ENCODE measurements at places on chromosomes 4 and X. TPM values are rescaled to one million over a fixed set of nuclear protein-coding genes. Genes with fewer than 3 reads are reported as not detected.

Gene ANXA10
- total RNA-seq = not detected

Gene STARD8
- total RNA-seq = 8.2 TPM

Gene FNIP2
- 31.5 TPM for total RNA-seq

Gene DRD5
- not detected for total RNA-seq

Gene PRKG2
- total RNA-seq = not detected

Gene HGFAC
- total RNA-seq = 1.2 TPM

Gene FAM149A
- total RNA-seq = 8.0 TPM

Gene SPANXB1
- not detected for total RNA-seq

Gene GRIA2
- total RNA-seq = 0.09 TPM

- DNase-seq = no peak
Observed at GRCh38 chr4:88979276-88979675, 77.7 kb downstream of the FAM13A start.

- DNase-seq = no peak
Observed at GRCh38 chr4:6180841-6181631, 19.3 kb downstream of the JAKMIP1 start.

DNA sequence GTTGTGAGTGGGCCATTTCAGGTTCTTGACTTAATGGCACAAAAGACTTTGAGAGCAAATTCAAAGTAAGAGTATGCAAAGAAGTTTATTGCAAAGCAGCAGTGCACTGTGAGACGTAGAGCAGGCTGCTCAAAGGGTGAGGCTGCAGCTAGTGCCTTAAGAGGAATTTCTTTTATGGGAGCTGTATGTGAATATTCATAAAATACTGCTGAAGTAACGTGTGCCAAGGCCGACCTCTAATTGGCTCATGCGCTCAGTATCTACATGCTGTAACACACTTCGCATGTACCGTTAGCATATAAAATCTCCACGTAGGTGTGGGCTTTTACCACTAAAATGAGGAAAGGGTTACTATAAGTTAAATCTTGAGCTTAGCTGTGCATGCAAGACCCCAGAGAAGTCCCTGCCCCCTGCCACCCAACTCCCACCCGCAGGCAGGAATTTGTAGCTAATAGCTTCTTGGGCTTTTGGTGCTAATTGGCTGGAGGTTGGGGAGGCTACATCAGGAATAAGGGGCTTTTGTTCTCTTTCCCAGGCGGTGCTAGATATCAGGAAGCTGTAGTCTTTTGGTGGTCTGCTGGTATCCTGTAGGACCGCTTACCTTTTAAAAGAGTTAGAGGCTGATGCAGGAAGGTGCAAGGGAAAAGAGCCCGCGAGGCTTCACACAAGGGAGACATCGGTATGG lies 47.6 kb downstream of the FSTL5 start:
- DNase-seq = no peak

GRCh38 chrX:12411831-12412230 lies 273.6 kb downstream of the FRMPD4 start:
- DNase-seq = no peak

GRCh38 chr4:175813821-175814220 lies 1.8 kb upstream of the GPM6A start:
- DNase-seq = no peak

DNA sequence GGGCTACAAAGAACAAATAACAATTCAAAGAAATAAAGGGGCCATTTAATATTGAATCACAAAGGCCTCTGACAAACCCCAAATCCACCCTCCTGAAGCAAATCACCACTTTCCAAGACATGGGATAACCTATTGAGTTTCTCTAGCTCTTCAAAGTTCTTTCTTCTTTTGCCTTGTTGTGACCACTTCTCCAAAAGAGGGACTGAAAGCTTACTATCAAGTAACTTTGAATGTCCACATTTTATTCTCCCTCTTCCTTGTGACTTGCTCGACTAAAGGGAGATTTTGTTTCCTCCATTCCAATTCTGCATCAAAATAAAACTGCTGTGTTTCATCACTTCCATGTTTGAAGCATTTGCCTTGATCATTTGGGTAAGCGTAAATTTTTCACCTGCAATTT lies 166.6 kb upstream of the SLC7A11 start:
- DNase-seq = no peak

DNA sequence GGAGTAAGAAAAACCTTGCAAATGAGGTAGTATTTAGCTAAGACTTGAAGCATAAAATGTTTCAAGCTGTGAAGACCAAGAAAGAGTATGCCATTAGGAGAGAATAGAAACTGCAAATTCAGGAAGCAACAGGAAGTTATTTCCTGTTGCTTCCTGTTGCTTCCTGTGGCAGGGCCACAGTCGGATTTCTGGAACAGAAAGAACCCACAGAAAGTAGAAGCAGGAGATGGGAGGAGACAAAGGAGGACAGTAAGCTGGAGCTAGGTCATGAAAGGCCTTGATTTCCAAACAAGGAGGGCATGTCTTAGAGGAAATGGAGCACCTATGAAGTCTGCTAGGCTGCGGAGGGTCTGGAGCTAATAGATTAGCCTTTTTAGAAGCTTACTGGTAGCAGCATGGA lies 17.2 kb downstream of the ASB11 start:
- no peak for DNase-seq

GRCh38 chr4:1842339-1842895 lies 13.5 kb downstream of the LETM1 start:
- DNase-seq = no peak

DNA sequence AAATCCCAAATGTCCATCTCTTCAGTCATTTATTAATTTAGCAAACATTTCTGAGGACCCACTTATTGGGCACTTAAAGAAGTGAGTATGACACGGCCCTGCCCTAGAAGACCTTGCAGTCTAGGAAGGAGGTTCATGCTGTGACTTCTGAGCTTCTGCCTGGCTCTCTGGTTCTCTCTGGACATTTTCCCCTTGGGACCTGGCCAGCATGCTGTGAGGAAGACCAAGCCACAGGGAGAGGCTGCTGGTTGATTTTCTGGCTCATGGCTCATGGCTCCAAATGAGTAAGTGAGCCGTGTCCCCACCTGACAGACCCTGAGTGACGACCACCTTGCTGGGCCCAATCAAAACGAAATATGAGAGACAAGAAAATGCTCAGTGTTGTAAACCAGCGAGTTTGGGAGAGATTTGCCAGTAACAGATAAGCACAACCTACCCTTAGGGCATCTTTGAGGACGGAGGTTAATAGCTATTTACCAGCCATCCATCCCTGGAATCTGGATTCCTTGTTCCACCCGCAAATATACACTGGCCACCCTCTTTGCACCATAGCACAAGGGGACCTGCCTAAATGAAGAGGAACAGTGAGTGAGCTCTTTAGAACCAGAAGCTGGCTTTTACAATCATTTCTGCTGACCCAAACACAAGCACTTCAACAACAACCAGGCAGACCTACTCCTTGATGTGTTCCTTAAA lies 876 bp downstream of the MPP1 start:
- DNase-seq = no peak

- DNase-seq = no peak
Observed at GRCh38 chr4:124854968-124855367, 142.4 kb upstream of the ANKRD50 start.

DNA sequence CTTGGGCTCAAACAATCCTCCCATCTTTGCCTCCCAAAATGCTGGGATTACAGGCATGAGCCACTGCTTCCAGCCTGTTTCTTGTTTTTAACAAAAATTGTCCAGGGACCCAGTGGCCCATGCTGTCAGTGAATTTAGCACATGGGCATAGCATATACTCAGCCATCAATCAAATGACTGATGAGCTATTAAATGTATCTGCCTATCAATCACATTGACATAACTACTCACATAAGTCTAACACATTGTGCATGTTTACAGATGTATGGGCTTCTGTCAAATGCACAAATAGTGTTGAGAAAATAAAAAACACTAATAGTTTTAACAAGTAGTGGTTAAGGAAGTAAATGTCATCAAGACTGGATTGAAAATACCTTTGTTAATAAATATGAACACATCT lies 249.4 kb downstream of the COX18 start:
- DNase-seq = no peak

DNA sequence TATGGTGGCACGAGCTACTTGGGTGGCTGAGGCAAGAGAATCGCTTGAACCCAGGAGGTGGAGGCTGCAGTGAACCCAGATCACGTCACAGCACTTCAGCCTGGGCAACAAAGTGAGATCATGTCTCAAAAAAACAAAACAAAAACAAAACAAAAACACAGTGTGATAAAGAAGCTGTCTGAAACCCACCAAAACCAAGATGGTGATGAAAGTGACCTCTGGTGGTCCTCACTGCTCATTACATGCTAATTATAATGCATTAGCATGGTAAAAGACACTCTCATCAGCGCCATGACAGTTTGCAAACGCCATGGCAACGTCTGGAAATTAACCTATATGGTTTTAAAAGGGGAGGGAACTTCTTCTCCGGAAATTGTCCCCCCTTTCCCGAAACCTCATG lies 29.4 kb upstream of the OPHN1 start:
- no peak for DNase-seq

DNA sequence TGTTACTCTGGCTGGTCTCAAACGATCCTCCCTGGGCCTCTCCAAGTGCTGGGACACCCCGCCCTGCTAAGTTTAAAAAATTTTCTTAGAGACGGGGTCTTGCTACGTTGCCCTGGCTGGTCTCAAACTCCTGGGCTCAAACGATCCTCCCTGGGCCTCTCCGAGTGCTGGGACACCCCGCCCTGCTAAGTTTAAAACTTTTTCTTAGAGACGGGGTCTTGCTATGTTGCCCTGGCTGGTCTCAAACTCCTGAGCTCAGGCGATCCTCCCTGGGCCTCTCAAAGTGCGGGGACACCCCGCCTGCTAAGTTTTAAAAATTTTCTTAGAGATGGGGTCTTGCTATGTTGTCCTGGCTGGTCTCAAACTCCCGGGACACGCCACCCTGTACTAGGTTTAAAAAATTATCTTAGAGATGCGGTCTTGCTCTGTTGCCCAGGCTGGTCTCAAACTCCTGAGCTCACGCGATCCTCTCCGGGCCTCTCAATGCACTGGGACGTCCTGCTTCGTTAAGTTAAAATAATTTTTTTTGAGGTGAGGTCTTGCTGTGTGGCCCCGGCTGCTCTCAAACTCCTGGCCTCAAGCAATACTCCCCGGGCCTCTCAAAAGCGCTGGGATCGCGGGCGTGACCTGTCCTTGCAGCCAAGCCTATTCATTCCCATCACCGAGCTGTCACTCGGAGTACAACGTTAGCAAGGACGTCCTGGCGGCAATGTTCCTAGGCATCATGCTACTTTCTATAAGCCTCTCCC lies 1.1 kb downstream of the SLC25A6 start:
- DNase-seq = peak; percentile 23

GRCh38 chrX:49250066-49250465 lies 14.4 kb downstream of the FOXP3 start:
- DNase-seq = no peak

DNA sequence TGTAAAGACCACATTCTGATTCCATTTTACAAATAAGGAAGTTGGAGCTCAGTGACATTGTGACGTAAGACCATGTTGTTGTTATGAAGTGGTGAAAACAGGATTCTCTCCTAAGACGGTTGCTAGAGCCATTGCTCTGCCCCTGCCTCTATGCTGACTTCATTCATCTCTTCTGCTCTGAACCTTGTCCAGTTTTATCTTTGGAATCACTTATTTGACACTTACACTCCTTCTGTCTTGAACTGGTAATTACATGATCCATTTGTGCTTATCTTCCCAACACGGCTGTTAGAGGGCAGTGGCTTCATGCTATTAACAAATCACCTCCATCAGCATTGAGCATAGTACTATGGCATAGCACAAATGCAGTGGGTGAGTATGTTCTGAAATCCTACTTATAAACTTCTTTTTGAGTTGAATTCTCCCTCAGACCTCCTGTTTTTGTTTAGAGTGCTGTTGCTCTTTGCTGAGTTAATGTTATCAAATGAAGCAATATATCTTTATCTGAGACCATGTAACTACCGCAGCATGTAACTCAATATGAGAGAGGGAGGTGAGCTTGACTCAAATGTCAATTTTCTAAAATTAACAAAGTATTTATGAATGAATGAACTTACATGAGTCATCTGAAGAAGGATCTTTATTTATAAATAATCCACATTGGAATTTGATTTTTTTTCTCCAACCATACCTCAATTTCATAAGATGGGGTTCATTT lies 177.8 kb downstream of the RASL11B start:
- no peak for DNase-seq
